ENCODE measurements at places on chromosomes 6 and 20.

DNA sequence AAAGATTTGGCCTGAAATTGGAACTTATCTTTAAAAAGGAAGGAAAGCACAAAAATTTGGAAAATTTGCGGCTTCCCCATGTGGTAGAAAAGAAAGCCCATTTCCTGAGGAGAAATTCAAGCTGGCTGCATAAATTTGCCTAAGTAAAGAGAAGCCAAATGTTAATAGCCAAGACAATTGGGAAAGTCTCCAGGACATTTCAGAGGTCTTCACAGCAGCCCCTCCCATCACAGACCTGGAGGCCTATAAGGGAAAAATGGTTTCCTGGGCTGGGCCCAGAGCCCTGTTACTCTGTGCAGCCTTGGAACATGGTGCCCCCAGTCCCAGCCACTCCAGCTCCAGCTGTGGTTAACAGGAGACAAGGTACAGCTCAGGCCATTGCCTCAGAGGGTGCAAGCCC is 736.5 kb downstream of the HACE1 start:
- DNase-seq, result no peak

GRCh38 chr6:127954082-127954481 is 53.2 kb upstream of the THEMIS start:
- no peak for DNase-seq

DNA sequence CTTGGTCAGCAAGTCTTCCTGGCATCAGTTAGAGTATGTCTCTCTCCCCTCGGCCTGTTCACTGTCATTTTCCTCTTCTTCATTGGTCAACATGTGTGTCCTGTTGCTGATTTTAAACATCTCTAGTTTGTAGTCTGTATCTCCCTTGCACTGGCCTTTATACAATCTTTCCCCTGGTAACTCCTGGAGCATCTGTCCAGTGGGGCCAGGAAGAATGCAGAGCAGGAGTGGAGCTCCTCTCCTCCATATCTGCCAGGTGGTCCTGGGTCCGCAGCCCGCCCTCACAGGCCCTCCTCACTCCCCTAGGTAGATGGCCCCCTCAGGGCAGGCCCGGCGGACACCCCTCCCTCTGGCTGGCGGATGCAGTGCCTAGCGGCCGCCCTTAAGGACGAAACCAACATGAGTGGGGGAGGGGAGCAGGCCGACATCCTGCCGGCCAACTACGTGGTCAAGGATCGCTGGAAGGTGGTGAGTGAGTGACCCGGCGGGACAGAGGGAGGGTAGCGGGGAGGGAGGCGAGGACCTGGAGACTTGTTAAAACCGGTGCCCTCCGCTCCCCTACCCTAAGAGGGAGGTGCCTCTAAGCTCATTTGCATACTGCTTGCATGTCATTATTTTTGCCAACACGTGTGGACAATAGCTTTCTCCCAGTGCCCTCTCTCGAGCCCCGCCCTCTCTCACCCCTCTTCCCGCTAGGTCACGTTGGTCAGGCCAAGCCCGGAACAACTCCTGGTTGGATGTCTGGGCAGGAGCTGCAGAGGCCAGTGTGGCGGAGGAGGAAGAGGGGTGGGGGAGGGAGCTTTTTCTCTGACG is 3.2 kb downstream of the TTBK1 start:
- no peak for DNase-seq

DNA sequence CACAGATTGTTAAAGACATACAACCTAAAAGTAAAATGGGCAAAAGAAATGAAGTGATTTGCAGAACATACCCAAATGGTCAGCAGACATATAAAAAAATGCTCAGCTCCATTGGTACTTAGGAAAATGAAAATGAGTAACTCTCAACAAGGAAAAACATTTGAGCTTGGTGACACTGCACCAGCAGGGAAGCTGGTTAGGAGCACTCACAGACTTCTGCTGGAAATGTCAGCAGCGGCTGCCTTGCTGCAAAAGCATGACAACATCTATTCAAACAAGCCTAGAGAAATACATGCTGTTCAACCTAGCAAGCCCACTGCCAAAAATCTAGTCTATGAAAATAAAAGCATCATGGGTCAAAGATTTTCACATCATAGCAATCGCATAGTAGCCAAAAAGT is 99.0 kb upstream of the FOXQ1 start:
- no peak for DNase-seq

- no peak for DNase-seq
These were observed 12.9 kb upstream of the TLDC2 start for GRCh38 chr20:36862857-36863668.

- DNase-seq, result no peak
These were observed 168.8 kb downstream of the CDKAL1 start for GRCh38 chr6:20703049-20703448.
